ENCODE measurements at places on chromosomes 11 and 22.

- no peak for DNase-seq
Observed at GRCh38 chr11:57335023-57335342, 709 bp downstream of the SSRP1 start.

GRCh38 chr22:23270798-23271596 is 90.7 kb downstream of the BCR start:
- no peak for DNase-seq

- DNase-seq = no peak
Observed at GRCh38 chr11:123083623-123084029, 21.7 kb upstream of the HSPA8 start.

- no peak for DNase-seq
Observed at GRCh38 chr22:48663297-48663696, 1164.4 kb downstream of the BRD1 start.

DNA sequence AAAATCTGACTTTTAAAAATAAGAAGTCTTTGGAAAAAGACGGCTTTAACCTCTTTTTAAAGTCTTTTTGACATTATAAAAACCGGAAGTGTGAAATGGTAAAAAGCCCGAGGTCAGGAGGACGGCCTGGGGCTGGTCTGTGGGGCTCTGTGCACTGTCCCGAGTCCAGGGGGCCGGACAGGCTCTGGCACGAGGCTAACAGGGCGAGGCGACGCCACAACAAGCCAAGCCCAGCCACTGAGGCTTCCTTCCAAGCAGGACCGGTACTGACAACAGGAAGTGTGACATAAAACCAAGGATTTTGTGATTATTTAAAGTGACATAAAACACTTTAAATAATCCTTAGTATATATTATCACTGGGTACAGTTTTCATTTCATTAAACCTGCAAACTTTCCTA is 39.2 kb downstream of the BRD1 start:
- no peak for DNase-seq

GRCh38 chr11:47991894-47992293 is 11.5 kb downstream of the PTPRJ start:
- no peak for DNase-seq

DNA sequence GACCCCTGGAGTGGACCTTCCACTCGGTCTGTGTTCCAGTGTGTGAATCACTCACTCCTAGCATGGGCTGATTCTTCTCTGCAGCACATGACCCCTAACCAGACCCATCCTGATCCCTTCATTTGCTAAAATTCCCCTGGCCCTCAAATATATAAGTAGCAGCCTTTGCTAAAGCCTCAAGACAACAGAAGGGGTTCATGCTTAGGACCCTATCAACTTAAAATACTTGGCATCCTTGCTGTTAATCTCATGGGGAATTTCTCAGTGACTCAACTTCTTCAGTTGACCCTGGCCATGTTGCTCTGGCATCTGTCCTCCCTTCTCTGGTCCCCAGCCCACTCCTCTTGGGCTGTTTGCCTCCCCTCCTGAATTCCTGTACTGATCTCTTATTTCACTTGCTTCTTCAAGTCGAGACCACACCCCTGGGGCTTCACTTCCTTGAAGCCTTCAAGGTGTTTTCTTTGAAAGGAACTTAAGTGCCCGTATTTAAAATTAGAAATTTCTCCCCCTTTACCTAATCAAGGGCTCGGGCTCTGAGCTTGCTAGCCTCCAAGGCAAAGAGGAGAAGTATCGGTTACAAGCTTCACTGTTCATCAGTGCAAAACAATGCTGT is 23.6 kb downstream of the NNMT start:
- no peak for DNase-seq

- no peak for DNase-seq
Observed at GRCh38 chr11:76526878-76527277, 82.1 kb downstream of the EMSY start.

DNA sequence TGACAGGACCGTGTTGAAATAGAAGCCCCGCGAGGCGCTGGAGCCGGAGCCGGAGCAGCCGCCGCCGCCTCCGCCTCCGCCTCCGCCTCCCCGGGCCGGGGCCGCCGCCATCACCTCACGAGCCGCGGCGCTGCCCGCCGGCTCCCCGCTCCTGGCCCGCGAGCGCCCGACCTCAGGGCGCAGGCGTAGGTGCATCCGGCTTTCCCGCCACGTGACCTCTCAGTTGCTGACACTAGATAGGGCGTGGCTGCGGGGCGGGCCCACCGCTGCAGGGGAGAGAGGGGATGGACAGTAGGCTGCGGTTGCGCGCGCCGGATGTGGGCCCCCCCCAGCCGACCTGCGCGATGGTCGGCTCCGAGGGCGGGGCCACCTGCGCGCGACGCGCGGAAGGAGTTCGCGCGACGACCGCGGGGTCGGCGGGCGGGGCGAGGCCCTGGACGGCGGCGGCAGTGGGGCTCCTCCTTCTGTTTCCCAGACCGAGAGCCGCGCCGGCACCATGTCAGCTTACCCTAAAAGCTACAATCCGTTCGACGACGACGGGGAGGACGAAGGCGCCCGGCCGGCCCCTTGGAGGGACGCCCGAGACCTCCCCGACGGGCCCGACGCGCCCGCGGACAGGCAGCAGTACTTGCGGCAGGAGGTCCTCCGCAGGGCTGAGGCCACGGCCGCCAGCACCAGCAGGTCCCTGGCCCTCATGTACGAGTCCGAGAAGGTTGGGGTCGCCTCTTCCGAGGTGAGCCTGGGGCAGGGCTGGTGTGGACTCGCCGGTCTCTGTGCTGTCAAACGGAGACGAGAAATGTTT is at the start of the genes PI4KA and SNAP29:
PI4KA (minus strand) TSS at position 197 of the 802 bp plus-strand sequence; CDS start at position 111, 86 bp downstream.
SNAP29 (plus strand) TSS at position 393 of the 802 bp plus-strand sequence; CDS start at position 497, 104 bp downstream.
- peak; percentile 75 for DNase-seq

- DNase-seq = no peak
Observed at GRCh38 chr11:45538363-45538762, 127.1 kb downstream of the CHST1 start.

GRCh38 chr11:63603180-63603518 is 11.1 kb downstream of the PLAAT3 start:
- no peak for DNase-seq

- DNase-seq = no peak
Observed at GRCh38 chr11:132140056-132140455, 769.6 kb downstream of the NTM start.

DNA sequence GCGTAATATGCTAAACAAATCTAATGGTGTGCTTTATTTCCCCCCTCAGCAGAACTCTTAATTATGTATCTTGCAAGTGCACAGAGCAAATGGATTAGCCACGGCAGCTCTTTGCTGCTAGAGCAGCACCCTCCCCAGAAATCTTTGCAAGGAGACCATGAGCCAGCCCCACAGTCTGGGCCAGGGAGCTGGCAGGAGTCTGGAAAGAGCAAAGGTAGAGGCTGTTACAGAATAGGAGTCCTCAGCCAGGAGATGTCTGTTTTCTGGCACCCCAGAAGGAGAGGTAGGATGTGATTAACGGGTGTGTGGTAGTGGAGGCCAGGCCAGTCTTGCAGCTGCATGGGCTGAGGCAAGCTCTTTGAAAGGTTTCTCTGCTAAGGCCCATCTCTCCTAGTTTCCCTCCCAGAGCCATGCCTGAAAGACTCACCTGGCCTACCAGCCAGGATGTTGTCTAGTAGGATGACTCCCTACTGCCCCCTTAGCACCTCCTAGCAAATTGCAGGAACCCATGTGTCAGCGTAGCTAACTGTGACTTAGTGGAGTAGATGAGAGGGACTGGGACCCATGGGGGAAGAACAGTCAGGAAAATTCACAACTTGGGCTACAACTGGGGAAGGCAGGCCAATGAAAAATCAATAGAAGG is 557.2 kb downstream of the BUD13 start:
- no peak for DNase-seq

DNA sequence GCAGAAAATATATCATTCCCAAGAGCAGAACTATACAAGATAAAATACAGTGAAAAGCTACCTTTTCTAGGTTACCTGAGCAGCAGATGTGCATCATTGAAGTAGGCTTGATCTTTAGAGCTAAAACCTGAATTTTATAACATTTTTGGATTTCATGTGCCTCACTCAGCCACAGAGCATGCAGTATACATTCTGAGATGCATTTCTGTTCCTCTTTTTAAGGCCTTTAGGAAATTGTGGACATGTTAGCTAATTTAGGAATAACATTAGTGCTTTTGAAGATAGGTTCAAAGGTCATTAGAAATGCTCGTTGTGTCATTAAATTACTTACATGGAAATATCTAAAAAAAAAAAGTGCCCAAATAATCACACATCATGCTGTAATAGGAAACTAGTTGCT is 230.6 kb upstream of the PDGFD start:
- DNase-seq = no peak

- no peak for DNase-seq
Observed at GRCh38 chr11:65581928-65582327, 6.1 kb downstream of the EHBP1L1 start.

- no peak for DNase-seq
Observed at GRCh38 chr11:61454520-61454919, 24.6 kb downstream of the SDHAF2 start.

DNA sequence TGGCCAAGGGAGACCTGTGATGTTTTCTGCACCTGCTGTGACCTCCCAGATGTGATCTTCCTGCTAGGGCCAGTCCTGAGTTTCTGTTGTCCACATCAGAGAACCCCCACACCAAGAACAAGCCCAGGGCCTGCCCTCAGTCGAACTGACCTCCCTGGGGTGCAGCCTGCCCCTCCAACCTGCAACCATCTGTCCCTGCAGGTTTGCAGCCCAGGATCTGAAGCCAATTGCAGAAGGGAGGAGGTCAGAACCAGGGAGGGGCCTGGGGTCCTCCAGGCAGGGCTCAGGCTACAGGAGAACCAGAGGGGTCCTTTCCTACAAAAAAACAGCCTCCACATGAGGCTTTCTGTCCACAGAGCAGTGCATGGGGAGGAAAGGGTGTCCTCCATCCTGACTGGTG is 807 bp downstream of the TRIM3 start:
- DNase-seq = no peak

DNA sequence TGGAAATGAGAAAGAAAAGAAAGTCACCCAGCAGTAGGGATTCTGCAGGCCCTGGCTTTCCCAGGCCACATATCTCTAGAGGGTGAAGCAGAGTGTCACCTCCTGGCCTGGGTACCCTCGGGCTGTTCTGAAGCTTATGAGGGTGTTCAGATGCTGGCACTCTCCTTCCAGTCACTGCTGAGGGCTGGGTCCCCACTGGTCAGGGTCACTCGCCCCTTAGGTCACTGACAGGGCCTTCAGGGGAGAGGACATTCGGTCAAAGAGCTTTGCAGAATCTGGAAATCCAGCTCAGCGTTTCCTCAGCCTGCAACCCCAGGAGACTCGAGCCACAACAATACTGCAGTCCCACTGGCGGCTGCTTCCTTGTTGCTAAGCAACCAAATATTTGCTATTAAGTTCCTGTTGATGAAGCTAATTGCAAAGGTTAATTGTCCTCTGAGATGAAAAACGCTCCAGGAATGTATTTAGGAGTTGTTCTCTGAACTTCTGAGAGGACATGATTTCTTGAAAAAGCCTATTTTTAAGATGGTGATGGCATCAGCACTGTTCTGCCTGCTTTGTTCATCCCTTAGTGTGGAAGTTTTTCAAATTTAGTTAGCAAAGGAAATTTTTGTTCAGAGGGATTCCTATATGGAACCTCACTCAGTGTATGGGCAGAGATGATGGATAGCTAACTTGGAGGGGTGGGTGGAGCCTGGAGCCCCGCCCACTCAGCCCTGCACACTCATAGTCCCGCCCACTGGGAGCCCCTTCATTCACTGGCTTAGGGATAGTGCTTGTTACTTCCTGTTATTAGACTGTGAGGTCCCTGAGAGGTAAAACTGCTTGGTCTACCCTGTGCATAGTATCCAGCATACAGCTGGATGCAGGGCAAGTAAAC is 109.2 kb downstream of the CSNK2A3 start:
- DNase-seq = no peak

DNA sequence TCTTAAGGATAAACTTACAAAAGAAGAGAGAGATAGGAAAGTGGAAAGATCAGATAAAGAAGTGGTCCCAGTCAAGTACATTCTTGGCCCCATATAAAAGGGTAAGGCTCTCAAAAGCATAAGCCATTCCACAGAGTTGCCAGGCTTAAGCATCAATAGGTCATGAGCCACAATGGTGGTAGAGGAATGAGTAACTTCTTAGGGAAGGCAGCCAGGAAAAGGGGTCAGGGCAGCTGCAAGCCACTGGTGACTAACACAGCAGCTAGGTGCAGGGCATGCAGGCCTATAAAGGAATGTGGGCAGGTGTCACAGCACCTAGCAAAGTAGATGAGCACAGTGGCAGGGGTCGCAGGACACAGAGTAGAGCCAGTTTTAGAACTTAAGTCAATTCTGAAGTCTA is 302.6 kb upstream of the FAT3 start:
- no peak for DNase-seq

DNA sequence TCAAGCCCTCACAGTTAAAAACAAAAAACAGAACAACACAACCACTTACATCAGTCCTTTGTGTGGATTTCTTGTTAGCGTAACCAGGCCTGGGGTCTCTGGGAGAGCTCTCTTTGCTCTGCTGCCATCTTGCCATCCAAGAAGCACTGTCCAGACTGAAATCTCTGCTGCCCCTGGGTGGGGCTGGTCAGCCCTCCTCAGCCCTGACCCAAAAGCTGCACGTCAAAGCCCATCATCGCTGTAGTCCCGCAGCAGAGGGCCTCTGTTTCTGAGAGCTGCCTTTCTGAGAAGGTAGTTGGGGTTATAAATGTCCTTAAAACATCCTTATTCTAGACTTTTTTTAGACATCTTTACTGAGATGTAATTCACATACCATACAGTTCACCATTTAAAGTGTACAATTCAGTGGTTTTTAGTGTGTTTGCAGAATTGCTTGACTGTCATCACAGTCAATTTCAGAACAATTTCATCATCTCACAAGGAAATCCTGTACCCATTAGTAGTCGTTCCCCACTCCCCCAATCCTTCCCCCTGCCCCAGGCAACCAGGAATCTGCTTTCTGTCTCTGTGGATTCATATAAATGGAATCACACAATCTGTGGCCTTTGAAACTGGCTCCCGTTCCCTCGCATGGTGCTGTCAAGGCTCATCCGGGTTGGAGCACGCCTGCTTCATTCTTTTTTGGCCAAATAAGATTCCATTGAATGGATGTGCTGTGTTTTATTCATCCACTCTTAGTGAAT is 94.9 kb downstream of the TBC1D22A start:
- no peak for DNase-seq

- DNase-seq = peak; percentile 88
Observed at GRCh38 chr11:355581-356458, 13.5 kb upstream of the B4GALNT4 start.

DNA sequence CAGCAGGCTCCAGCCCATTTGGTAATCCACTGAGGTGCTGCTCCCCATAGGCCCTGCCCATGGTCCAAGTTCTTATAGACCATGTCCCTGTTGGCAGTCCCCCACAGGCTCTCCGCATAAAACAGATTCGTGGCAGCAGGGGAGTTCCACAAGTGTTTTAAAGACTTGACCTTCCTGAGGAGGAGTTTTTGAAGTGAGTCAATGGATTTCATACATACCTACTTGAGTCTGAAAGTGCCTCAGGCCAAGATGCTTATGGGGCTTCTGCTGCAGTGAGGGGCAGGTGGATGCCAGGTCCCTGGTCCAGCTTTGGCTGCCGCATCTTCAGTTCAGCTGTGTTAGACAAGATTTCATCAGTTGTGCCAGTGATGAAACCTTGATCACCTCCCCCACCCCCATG is 43.3 kb downstream of the CABIN1 start:
- DNase-seq = no peak
